ENCODE measurements at places on chromosomes 5 and 9. TPM values are rescaled to one million over a fixed set of nuclear protein-coding genes. Genes with fewer than 3 reads are reported as not detected.
A peak's percentile ranks its signal among the peaks of the same experiment; 100 is the strongest.

GRCh38 chr9:105854026-105854782 lies 159.9 kb downstream of the TMEM38B start:
- no peak for DNase-seq

C7 gene
- 127 TPM for total RNA-seq

LRRC19 gene
- total RNA-seq = 0.81 TPM

- DNase-seq = no peak
These were observed 15.0 kb upstream of the NEURL1B start for GRCh38 chr5:172626031-172626581.

PTGER4 gene
- 3.9 TPM for total RNA-seq

- peak; percentile 76 for DNase-seq
These were observed 48.4 kb upstream of the FUBP3 start for GRCh38 chr9:130530938-130531337.

GPX3 gene
- 288 TPM for total RNA-seq

- DNase-seq = no peak
These were observed 342.8 kb upstream of the CCNG1 start for GRCh38 chr5:163094492-163095180.

FRMD3 gene
- 0.60 TPM for total RNA-seq

SEMA6A gene
- 9.1 TPM for total RNA-seq

DNA sequence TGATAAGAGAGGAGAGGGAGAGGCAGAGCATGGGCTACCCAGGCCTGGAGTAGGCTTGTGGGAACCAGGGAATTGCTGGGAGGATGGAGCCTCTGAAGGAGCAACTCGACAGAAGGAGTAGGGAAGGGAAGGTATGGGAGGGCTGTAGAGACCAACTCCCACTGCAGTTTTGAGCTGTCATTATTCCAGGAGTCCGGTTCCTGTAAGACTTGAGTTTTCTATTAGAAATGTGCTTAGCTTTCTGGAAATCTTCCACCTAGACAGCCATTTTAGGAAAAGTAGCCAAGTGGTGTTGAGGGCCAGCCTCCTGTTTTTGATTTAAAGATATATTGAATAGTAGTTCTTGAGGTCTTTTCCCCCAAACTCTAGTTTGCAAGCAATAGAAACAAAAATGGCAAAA lies 323.5 kb downstream of the LRRC70 start:
- DNase-seq = no peak

DNA sequence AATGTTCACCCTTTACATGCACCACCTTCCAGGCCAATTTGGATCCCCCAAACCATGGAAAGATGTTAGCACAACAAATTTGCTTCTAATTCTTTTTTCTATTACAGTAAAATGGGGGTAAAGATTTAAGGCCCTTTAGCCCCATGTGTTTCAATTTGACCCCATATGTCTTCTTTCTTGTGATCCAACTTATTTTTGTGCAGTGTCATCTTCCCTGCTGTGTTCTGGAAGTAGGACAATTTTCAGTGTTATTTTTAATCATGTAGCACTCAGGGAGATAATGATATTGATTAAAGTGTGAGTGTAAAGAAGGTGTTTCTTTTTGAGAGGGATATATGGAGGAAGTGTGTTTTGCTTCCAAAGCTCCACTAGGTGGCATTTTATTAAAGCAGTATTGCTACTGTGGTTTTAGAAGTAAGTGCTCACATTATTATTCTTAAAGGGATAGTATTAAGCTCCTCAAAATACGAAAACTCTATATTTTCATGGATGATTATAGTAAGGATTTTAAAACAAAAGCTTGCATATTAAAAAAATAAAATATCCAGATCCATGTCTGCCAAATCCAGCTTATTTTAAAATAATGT lies 118.7 kb upstream of the ATP10B start:
- no peak for DNase-seq

ITGA1 gene
- 71.4 TPM for total RNA-seq

DNA sequence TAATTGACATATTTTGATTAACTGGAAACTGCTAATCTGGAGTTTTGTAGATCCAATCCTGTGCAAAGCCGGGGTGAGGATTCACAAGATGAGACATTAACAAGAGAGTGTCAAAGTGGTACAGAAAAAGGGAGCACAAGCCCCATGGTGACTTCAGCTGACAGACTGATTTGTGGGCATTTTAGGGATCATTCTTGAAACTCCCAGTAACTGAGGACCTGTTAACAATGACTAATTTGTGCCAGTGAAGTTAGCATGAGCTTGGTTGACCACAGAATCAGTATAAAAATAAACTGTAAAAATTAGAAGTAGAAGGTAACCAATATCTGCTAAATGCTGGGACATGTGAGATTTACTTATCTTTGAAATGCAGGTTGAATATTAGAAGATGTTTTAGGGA lies 1578.3 kb downstream of the EFNA5 start:
- DNase-seq = no peak

DNA sequence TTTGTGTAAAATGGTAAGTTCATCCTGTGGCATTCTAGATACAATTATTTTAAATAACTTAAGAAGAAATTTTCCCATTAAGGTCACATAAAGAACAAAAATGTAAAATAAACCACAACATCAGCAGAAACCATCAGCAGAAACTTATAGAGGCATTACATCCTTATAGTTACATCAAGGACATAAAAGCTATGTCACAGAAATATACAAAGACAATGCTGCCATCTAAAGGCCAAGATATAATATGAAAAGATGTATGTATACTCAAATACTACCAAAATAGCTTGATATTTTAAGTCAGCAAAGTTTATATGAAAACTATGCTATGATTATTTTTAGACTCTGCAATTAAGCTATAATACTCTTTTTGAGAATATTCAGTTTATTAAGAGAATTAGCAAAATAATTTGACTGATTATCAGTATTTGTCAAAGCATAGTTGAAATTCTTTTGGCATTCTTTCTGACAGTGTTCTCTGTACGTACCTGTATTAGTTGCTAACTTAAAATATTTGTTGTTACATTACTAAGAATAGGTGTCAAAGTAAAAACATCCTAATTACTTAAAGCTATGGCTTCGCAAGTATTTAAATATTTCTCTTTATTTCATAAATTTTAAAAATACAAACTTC lies 36.2 kb downstream of the FBXL17 start:
- DNase-seq = no peak

GRCh38 chr5:176405656-176406435 lies 10.5 kb downstream of the CLTB start:
- DNase-seq = no peak

DNA sequence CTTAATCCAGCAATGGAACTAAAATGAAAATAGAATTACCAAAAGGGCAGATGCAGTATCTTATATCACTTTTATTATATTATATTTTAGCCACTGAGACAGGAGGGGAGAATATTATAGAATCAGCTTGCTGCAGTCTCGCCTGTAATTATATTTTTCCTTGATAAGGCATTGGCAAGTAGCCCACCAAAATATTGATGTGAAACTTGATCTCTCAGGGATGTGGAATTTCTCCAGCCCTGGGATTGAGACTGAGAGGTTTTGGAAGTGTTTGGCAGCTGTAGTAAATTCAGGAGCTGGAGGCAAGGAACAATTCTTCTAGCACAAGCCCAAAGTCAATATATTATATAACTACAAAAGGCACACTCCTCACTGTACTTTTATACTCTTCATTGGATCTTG lies 142.1 kb upstream of the ADAMTSL1 start:
- no peak for DNase-seq

DNA sequence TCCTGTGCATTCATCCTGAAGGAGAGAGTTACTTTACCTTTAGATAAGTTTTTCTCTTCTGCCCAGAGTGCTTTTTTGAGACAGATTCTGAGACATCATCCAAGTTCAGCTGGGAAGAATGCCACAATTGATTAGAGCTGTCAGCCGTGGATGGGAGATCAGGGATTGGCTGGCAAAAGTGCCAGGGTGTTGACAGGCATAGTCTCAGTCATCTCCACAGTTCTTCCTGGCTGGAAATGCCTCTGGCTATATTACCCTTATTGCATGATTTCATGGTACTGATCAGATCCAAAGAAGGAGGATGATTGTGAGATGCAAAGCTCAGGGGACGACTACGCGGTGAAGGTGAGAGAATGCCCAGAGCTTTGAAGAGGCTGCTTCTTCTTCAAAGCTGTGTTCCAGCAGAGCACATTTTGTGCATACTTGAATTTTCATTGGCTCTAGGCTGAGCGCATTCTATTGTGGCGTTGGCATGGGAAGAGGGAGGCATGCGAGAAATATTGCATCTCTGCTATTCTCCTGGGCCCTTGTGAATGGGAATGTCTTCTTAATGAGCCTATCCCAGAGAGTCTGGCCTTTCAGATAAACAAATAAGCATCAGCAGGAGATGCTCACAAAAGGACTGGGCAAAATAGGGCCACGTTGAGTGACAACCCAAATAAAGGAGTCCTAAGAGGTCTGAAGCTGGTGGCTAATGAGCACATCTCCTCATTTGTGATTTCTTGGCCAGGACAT lies 82.1 kb downstream of the GRIA1 start:
- no peak for DNase-seq

GRCh38 chr5:97480313-97480712 lies 297.3 kb upstream of the RIOK2 start:
- no peak for DNase-seq

DNA sequence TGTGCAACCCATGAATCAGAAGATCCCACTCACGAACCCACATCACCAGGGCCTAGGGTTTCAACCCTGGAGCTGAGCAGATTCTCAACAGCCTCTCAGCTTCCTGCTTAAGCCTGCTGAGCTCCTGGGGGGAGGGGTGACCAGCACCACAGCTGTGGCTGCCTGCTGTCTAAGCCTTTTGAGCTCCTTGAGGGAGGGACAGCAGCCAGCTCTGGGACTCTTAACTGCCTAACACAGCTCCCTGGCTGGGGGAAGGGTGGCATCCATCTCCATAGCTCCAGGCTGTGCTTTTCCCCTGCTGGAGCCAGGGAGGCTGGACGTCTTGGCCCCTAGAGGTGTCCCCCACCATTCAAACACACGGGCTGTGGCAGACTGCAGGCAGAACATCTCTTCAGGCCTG lies 250.3 kb downstream of the DMAC1 start:
- DNase-seq = no peak

DNA sequence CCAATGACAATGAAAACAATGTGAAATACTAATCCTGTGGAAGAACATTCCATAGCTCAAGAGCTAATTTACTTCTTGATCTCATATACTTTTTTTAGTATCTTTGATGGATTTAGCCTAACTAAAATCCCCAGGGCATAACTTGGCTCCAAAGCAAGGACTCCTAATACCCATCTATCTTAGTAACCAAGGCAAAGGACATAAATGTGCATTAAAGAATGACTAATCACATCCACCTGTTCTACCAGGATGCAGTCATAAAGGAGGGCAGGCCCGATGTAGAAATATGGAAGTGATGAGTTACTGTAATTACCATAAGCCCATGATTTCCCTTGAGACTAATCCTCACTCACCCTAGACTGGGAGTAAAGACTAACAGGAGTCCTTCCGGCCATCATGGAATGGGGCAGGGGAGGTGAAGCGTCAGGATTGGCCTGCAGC lies 56.9 kb downstream of the KIF24 start:
- DNase-seq = no peak

POU5F2 gene
- total RNA-seq = 0.51 TPM

NR6A1 gene
- 1.6 TPM for total RNA-seq

DNA sequence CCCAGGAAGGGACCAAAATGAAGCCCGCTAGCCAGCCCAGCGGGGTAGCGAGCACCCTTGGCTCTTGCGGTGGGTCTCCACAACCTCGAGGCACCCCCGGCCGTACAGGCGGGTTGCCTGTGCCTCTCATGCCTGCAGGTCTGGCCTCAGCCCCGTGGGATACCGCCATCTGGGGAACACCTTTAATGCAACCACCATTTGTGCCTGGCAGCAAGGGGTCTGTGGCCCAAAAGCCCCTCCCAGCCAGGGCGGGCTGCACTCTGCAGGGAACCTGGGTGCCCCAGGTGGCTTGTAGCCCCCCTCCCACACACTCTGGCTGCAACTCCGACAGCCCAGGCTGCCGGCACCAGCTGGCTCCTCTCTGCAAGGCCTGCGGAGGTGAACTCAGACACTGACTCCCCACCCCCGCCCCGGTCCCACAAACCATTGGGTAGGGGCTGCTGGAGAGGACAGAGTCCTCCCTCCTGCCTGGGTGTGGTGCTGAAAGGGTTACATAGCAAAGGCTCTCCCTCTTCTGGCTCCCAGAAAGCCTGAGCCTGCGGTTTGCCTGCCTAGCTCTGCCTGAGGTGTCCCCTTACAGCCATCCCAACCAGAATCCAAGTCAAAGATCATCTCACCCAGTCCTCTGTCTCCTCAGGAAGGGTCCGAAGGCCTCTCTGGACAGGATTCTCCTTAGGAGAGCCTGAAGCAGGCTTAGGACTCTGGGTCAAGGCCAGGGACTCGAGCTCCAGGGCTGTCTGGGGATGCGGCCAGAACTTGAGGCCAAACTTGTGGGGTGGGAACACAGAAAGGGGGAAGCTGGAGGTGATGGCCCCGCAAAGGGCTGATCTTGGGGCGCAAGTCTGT lies 109.4 kb downstream of the PSD2 start:
- peak; percentile 42 for DNase-seq

DNA sequence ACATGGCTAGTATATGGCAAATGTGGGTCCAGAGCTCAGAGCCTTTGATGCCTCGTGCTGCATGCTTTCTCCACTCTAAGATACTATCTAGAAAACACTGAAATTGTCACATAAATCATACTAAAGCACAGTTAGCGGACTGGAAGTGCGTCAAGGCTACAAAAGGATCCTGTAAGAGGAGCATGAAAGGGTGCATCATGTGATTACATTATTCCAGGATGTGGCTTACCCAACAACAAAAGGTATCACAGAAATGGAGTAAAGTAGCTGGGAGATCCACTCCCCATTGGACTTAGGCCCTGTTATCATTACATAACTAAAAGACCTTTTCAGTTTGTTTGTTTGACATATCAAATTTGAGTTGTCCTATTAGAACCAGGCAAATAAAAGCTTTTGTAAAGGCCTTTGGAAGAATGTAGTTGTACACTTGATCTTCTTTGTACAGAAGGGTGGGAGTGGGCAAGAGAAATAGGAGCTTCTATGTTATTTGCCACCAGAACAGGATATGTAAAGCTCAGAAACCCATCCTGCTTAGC lies 6.9 kb downstream of the SLC31A1 start:
- no peak for DNase-seq

- DNase-seq = no peak
These were observed 173.8 kb downstream of the MAST4 start for GRCh38 chr5:66769839-66770617.

BAAT gene
- 546 TPM for total RNA-seq

GRCh38 chr9:29044959-29045358 lies 1471.7 kb upstream of the C9orf72 start:
- no peak for DNase-seq

- no peak for DNase-seq
These were observed 74.9 kb downstream of the TRIO start for GRCh38 chr5:14218011-14218410.

GRCh38 chr5:124056991-124057723 lies 545.2 kb downstream of the CSNK1G3 start:
- DNase-seq = no peak

- no peak for DNase-seq
These were observed 66.1 kb downstream of the PTPDC1 start for GRCh38 chr9:94150279-94150828.
